Small intestine (tissue), 16 donors: ENCODE measurements at places on chromosomes 5 and 9. TPM values are rescaled to one million over a fixed set of nuclear protein-coding genes. Genes with fewer than 3 reads are reported as not detected.
A peak's percentile ranks its signal among the peaks of the same experiment; 100 is the strongest.

DNA sequence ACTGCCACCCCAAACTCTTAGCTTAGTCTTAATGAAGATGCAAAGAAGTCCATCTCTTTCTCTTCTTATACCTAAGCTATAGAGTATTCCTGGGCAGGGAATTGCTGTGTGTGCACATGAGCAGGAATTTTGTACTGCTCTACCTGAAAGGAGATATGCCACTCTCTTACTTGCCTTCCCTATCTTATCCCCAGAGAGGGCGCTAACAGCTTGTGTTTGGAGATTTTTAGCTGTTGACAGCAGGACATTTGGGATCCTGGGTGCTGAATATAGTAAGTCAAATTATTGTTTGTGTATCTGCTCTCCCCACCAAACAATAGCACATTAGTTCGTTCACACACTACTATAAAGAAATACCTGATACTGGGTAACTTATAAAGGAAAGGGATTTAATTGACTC lies 159.5 kb downstream of the GABRG2 start:
- no peak for DNase-seq

DNA sequence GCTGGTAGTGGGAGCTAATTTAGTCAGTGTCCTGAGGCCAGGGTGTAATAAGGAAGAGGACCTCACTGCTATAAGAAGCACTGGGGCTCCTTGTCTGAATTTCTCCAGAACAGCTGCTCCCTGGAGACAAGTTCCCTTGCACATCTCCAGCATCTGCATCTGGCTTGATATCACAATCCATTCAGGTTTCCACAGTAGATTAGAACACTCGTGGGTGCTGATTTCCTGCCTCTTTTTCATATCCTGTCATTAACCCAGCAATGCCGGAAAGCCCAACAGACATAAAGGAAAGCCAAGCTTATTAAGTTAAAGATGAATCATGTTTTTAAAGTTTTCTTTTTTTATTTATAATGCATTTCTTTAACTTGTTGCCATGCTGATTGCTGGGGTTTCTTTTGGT lies 232.3 kb upstream of the WWC1 start:
- no peak for DNase-seq

DNA sequence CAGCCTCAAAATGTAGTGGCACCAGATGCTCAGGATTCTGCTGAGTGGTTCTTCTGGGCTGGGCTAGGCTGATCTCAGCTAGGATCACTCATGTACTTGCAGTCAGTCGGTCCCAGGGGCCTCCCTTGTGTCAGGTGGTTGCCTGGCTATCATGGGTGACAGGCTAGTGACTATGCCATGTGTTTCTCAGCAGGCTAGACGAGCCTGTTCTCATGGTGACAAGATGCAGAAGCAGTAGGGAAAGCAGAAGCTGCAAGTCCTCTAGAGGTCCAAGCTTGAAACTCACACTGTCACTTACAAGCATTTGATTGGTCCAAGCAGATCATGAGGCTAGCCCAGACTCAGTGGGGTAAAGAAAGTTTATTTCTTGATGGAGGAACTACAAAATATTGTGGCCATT lies 15.2 kb upstream of the KCNMB1 start:
- DNase-seq, result no peak

- no peak for DNase-seq
These were observed 9.0 kb upstream of the DMRT3 start for GRCh38 chr9:967436-967835.

DNA sequence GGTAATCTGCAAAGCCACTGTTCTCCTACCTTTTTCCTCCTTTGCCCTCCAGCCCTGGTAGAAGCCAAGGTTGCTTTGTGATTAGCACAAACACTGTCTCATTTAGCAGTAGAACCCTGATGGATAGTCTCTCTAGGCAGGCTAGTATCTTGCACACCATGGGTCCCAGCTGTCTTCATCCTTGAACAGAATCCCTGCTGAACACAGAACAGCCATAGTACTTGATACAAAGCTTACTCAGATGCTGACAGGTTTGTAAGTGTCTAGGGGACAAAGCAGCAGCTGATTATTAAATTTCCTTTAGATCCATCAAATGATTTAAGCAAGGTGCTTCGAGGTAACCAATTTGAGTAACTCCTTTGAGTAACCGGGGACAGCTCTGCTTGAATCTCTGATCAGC lies 163.7 kb upstream of the PPP1R2B start:
- no peak for DNase-seq

- DNase-seq, result no peak
These were observed 283.3 kb upstream of the IRX1 start for GRCh38 chr5:3312299-3312698.

DNA sequence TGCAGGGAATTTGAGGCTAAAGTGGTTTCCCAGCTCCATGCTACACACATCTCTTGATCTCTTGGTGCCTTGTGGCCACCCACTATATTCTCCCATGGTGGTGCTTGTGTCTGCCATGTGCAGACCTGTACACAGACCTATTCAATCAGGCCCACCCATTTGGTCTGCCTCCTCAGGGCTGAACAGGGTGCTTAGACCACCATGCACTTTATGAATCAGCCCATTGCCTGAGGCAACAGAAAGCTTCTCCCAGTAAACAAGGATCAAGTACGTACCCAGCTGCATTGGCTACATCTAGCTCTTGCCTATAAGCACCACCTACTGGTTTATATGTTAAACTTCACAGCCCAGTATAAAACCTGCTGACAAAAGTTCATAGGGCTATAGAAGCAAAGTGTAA lies 664.3 kb upstream of the EDIL3 start:
- peak; percentile 7 for DNase-seq

DNA sequence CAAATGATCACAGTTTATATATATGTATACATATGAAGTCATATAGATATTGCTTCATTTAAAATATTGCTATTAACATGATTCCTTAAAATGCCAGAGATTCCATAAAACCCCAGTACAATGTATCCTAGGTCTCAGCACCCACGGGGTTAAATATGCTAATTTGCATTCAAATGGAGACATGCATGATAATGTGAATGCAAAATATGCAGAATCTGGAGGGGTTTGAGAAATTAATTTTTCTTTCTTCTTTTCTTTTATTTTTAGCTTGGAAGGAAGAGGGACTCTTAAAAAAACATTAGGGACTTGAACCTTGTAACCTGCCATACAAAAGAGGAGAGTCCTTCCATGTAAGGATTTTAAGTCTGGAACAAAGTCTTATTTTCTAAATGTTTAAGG lies 211.9 kb downstream of the MEF2C start:
- DNase-seq, result no peak

The PLEKHG4B gene
- polyA plus RNA-seq, result 0.01 TPM

The RASGRF2 gene
- polyA plus RNA-seq, result 2.4 TPM
